Fibroblast of skin of scalp (primary cell): ENCODE measurements at places on chromosomes 1 and 21.

- DNase-seq = no peak
Measured at GRCh38 chr1:17162941-17163340, 42.0 kb upstream of the PADI1 start.

- no peak for DNase-seq
Measured at GRCh38 chr1:223549740-223550139, 115.8 kb downstream of the CAPN8 start.

- DNase-seq = no peak
Measured at GRCh38 chr1:63352736-63353135, 14.7 kb upstream of the ALG6 start.

DNA sequence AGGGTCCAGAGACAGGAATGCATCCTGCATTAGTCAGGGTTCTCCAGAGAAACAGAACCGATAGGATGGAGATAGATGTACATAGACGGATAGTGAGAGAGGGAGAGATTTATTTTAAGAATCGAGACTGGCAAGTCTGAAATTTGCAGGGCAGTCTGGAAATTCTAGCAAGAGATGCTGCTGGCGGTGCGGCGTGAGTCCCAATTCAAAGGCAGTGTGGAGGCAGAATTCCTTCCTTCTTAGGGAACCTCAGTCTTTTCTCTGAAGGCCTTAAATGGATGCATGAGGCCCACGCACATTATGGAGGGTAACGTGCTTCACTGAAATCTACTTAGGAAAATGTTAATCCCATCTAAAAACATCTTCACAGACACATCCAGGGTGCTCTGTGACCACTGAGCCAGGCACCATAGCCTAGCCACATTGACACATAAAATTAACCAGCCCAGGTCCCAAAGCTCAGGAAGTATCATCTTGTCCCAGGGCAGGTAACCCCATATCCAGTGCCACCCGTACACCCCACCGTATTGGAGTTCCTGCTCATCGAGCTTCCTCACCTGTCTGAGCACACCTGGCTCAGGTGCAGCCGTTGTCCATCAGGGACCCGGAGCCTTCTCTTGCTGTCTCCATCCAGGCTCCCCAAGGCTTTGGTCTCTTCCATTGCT lies 9.7 kb upstream of the PKNOX1 start:
- no peak for DNase-seq

DNA sequence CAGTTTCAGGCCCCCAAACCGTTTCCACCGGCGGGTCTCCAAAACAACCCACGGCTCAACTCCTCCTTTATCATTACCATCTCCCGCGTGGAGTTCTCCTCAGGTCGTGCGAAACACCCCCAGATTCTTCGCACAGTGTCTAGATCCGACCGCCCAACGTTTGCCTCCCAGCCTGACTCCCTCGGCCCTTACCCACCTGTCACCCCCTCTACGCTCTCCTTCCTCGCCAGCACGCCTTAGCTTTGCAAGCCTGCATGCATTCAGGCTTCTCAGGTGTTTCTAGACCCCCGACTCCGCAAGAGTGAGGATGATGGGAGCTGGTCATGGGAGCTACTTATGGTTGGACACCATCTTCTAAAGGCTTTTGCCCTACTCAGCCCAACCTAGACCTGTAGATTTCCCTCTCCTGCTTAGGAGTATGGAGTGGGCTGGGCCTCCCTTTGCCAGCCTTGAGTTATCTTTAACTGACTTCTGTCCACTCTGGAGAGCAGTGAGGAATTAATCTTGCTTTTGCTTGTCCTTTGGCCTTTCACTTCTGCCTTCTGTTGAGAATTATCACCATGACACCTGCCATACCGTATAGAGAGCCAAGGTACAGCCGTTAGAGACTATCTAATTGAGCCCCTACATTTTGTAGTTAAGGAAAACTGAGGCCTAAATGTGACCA lies 865 bp downstream of the ATP5IF1 start:
- DNase-seq = no peak

GRCh38 chr1:8886589-8886988 lies 8.1 kb upstream of the ENO1 start:
- no peak for DNase-seq

GRCh38 chr1:2432441-2432844 lies 20.1 kb upstream of the PEX10 start:
- no peak for DNase-seq

DNA sequence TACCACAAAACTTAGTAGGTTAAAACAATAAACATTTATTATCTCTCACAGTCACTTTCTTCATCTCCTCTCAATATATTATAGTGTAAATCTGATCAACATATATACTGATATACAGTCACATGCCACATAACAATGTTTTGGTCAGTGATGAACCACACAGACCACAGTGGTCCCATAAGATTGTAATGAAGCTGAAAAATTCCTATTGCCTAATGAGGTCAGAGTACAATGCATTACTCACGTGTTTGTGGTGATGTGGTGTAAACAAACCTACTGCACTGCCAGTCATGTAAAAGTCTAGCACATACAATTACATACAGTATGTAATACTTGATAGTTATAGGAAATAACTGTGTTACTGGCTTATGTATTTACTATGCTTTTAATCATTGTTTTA lies 30.1 kb downstream of the OLFML3 start:
- peak; percentile 78 for DNase-seq

DNA sequence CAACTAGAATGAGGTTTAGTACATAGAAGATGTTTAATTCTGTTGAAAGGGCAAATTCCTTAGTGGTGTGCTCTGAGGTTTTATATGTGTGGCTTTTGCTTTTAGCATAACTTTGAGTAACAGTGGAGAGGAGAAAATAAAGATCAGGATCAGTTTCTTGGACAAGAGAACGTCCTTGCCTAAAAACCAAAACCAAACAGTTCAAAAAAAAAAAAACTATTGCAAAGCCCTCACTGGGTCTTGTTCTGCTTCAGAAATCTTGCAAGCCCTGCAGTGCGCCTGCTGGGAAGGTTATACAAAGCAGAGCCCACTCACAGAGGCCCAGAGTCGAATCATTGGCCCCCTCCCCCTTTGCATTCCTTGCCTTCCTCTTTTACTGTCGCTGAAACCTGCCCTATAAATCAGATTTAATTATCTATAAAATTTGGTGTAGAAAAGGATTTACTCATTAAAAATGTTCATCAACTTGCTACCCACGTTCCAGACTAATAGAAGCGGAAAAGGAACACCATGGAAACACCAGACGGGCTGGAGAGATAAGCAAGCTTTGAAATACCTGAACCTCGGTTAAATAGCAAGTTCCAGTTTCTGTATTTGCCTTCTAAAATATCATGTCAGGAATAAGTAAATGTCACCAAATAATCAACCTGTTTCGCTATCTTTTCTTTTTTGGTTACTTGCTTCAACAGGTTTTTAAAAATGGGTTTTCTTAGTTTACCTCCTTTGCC lies 201.6 kb upstream of the PTBP2 start:
- no peak for DNase-seq

DNA sequence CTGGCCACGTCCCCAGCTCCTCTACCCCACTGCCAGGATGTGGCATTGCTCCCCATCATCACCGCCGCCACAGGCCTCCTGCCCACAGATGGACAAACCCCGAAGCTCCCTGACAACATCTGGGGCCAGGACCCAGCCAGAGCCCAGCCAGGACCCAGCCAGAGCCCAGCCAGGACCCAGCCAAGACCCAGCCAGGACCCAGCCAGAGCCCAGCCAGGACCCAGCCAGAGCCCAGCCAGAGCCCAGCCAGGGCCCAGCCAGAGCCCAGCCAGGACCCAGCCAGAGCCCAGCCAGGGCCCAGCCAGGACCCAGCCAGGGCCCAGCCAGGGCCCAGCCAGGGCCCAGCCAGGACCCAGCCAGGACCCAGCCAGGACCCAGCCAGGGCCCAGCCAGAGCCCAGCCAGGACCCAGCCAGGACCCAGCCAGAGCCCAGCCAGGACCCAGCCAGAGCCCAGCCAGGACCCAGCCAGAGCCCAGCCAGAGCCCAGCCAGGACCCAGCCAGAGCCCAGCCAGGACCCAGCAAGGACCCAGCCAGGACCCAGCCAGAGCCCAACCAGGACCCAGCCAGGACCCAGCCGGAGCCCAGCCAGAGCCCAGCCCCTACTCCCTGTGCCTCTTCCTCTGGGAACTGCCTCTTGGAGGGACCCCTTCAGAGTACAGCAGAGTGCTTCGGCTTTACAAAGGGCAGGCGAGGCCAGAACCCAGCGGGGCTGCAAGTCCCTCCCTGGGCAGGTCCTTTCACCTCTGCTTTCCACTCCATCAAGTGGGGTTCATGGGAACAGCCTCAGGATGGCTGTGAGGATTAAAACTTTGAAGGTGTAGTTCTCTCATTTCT lies 43.7 kb downstream of the DISP3 start:
- DNase-seq = no peak

DNA sequence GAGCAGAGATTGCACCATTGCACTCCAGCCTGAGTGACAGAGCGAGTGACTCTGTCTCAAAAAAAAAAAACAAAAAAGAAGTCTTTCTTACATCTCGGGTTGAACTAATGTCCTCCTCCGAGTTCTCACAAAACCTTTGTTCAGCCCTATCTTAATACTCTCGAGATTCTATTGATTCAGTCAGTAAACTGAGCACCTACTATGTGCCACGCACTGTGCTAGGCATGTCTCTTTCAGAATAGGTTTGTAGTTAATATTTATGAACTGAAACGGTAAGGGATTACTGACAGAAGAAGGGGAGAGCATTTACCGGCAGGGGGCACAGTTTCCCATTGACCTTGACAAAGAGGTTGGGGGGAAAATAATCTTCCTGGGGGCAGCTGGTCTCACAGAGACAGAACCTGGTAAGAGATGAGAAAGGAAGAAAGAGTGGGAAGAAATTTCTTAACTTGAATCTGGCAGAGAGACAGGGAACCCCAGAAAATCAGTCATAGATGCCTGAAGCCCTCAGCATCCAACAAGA lies 3.4 kb downstream of the PIAS3 start:
- no peak for DNase-seq

- DNase-seq = peak; percentile 31
Measured at GRCh38 chr1:224510880-224511645, 76.5 kb upstream of the WDR26 start.

DNA sequence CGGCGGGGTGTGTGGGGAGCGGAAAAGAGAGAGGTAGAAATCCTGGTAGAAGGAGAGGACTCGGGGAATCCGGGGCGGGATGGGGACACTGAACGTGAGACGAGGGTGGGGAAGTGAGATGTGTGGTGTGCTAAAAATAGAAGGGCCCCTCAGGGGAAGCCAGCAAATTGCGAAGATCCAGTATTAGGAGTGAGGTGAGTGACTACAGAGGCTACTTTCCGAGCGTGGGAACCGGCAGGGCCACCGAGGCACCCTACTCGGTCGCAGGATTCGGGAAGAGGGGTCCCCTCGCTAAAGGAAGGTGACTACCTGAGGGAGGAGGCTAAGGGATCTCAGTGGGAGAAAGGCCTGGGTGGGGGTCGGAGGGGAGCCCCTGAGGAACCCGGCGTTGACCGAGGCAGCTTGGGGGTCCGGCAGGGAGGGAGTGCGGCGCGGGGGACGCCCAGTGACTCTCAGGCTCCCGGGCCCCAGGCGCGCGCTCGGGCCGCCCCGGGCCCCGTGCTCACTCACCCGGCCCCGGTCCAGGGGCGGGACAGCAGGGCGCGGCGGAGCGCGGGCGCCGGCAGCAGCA lies 318 bp downstream of the ALDH4A1 start:
- no peak for DNase-seq

DNA sequence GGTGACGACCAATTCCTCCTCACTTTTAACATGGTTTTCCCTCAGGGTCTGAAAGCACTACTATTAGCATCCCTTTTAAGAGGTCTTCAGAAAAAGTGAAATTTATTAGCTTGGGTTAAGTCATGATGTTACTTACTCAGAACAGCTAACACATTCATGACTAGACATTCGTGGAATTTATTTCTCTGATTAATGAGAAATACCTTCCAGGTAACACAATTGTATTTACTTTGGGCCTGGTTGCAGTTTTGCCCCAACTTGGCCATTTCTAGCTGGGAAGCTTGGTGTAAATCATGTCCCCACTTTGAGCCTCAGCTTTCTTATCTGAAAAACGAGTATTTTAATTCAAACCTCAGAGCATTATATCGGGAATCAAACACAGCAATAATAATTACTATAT lies 119.2 kb upstream of the SPATA6 start:
- DNase-seq = no peak

DNA sequence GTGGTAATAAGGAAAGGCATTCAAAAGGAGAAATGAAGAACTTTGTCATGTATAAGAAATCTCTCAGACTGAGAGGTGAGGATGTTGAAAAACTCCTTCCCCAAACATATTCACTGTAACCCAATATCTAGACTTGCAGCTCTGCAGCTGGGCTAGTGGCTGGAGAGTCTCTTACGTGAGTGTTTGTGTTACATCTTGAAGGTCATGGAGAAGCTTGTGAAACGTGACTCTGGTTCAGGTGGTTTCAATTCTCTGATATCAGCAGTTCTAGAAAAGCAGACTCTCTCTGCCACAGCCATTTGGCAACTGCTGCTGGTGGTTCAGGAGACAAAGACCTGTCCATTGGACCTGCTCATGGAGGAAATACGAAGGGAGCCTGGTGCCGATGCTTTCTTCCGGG lies 55.0 kb upstream of the EPHA8 start:
- DNase-seq = no peak

- no peak for DNase-seq
Measured at GRCh38 chr21:31914472-31914871, 41.7 kb downstream of the HUNK start.

- peak; percentile 40 for DNase-seq
Measured at GRCh38 chr1:201692555-201693394, 136.2 kb upstream of the IPO9 start.

DNA sequence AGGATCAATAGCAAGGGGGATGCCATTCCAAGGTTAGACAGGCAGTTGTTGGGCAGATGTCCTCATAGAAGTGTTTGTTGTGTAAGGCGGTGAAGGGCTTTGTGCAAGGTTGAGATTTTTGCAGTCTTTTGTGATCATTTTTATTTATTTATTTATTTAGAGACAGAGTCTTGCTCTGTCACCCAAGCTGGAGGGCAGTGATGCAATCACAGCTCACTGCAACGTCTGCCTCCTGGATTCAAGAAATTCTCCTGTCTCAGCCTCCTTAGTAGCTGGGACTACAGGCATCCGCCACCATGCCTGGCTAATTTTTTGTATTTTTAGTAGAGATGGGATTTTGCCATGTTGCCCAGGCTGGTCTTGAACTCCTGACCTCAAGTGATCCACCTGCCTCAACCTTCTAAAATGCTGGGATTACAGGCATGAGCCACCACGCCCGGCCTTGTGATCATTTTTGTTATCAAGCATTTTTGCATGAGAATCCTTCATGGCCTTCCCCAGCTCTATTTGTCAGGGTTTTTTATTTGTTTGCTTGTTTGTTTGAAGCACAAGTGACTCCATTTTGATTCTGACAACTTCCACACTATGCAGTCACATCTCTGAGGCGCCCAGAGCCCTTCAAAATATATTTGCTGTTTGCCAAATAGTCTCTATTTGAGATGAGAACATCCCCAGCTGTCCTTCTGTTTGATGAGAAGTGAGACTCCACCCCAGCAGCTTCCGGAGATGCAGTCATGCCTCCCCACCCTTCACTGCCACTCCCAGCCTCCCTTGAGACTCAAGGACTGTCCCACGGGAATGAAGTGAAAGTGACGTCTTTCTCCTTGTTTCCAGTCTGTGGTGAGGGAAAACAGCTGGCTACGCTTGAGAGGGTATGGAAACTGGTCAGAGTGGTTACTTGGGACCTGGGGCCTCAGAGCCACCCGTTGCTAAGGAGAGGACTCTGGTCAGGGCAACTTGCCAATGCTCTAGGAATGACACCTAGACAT lies 38.0 kb downstream of the TMEM50B start:
- DNase-seq = peak; percentile 70

- DNase-seq = no peak
Measured at GRCh38 chr1:245180496-245181157, 25.8 kb downstream of the KIF26B start.
